Suppressor macrophage treated with lipopolysaccharide for 1 hour (primary cell): ENCODE measurements at places on chromosomes 11 and 22.

- DNase-seq = no peak
Measured at GRCh38 chr22:29258407-29259252, 9.2 kb downstream of the RHBDD3 start.

- peak; percentile 81 for DNase-seq
Measured at GRCh38 chr11:124793466-124794278, 6.5 kb downstream of the MSANTD2 start.

- no peak for DNase-seq
Measured at GRCh38 chr11:120011836-120012235, 126.1 kb downstream of the TRIM29 start.

DNA sequence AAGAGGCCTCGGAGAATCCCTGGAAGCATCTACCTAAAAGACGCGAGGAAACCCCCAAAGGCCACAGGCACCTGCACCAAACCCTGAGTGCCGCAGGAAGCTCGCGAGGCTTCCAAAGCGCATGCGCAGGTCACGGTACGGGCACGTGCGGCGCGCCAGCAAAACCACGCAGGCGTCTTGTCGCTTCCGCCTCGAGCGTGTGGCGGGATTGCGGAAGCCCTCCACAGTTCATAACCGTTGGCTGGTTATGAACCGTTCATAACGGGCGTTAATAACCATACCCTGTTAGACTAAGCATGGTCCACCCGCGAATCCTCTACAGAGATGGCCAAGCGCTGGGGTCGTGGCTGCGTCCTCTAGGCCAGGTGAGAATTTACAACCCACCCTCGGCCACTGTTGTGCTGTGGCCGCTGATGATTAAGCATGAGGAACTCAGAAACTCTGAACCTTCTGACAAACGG, 46.4 kb downstream of the MORC2 start:
- DNase-seq = peak; percentile 79

DNA sequence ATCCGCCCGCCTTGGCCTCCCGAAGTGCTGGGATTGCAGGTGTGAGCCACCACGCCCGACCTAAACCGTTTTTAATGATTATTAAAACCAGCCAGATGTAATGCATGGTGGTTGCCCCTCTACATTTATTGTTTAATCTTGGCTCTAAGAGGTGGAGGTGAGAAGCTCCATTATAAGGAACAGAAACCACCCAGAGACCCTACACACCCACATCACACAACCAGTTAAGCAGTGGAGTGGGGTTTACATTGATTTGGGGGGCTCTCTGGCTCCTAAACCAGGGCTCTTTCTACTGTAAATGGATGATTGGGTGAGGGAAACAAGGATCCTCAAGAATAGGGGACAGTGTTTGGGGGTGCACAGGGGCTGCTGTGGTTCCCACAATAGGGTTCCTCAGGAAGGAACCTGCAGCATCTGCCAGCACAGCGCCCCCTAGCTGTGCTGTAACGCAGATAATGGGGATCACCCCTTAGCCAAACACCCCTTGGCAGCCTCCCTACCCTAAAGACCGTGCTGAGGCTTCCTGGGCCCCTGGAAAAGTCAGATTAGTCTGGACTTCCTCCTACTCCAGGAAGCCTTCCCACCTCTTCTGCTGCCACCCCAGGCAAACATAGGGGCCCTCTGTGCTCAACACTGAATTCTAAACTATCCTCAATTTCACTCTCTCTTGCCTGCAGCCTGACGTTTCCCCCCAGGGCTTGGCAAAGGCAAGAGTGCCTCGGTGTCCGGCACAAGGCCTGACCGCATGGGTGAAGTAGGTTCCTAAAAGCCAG, 2.4 kb downstream of the MPST start:
- peak; percentile 83 for DNase-seq

DNA sequence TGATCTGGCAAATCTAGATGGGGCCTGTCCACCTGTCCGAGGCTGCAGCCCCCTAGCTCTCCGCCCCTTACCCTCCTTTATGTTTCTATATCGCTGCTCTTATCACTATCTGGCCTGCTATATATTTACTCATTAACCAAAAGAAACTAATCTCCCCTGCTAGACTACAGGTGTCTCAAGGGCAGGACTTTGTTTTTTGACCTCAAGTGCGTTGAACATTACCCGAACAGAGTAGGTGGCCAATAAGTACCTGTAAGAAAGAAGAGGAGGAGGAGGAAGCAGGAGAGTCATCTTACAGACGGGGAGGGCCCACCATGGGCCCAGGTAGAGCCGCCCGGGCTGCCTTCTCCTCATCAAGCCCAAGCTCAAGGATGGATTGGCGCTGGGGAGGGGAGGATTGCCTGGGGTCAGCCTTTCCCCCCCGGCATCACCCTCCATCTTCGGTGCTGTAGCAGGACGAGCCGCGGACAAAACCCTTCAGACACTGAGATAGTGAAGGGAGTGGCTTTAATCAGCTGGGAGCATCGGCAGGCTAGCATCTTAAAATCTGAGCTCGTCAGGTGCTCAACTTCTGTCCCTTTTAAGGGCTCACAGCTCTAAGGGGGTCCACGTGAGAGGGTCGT, 1.2 kb upstream of the P2RY6 start:
- no peak for DNase-seq

DNA sequence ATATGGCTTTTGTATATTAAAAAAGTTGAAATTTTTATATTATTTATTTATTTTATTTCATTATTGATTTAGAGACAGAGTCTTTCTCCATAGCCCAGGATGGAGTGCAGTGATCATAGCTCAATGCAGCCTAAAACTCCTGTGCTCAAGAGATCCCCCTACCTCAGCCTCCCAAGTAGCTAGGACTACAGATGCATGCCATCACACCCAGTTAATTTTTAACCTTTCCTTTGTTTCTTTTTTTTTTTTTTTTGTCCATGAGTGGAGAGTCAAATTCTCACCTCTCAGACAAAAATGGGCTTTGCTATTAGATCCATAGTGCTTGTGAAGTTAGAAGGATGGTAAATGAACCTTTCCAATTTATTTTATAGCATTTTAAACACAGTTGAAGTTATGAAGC, 182.5 kb downstream of the SOX6 start:
- no peak for DNase-seq

GRCh38 chr11:71188073-71188472, 64.3 kb downstream of the SHANK2 start:
- no peak for DNase-seq

- DNase-seq = peak; percentile 81
Measured at GRCh38 chr22:49724893-49725489, 102.7 kb downstream of the BRD1 start.

GRCh38 chr11:81072273-81072672, 1631.4 kb upstream of the TENM4 start:
- no peak for DNase-seq
